PC-9 (cell line): ENCODE measurements at places on chromosomes 1 and 21. TPM values are rescaled to one million over a fixed set of nuclear protein-coding genes. Genes with fewer than 3 reads are reported as not detected.

- no peak for DNase-seq
Observed at GRCh38 chr1:65456481-65456880, 36.0 kb downstream of the LEPR start.

- DNase-seq: peak; percentile 80
Observed at GRCh38 chr1:63592536-63593302, 492 bp upstream of the PGM1 start.

- no peak for DNase-seq
Observed at GRCh38 chr1:161763522-161764098, 2.5 kb upstream of the ATF6 start.

The BTBD19 gene
- 6.2 and 7.3 TPM in 2 replicates for total RNA-seq

DNA sequence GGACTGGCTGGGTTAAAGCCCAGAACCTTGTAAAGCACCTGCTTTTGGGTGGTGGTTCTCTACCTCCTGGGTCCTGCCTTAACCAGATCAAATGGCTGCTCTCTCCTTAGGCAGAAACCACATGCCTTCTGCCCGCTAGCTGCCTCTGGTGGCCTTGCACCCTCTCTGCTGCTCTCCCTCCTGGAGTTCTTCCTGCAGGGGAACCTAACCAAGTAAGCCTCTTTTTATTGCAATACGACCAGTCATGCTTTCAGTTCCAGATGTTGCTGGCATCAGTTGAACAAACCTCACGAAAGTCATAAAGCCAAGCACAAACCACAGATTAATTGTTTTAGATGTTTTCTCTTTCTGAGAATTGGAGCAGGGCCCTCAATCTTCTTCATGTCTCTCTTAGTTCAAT is 118.9 kb downstream of the GDAP2 start:
- no peak for DNase-seq

The CYP4A11 gene
- total RNA-seq: not detected in 2 replicates

- DNase-seq: no peak
Observed at GRCh38 chr1:241849345-241849695, 1.3 kb downstream of the EXO1 start.

The TRABD2B gene
- total RNA-seq: not detected in 2 replicates

- no peak for DNase-seq
Observed at GRCh38 chr21:17796503-17796902, 22.7 kb downstream of the C21orf91 start.

GRCh38 chr1:218718206-218718605 is 373.1 kb downstream of the TGFB2 start:
- DNase-seq: no peak

The C1orf115 gene
- 5.6 and 6.5 TPM in 2 replicates for total RNA-seq

DNA sequence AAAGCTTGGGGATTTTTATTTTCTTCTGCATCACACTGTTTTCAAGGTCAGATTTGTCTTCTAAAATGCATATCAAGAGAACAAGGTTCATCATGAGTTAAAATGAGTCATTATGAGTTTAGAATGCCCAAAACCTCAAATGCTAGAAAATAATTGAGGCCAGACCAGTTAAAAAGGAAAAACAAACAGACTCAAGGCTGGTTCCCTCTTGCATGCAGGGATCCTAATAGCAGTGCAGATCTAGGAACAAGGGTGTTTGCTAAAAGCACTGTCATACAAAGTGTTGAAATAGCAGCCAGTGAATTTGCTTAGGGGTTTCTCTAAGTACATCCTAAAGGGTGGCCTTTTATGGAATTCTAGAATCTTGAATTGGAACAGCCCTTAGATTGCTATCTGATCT is 15.3 kb downstream of the BEND5 start:
- no peak for DNase-seq

The IARS2 gene
- 128 and 155 TPM in 2 replicates for total RNA-seq

GRCh38 chr1:1062348-1063163 is 11.6 kb downstream of the RNF223 start:
- no peak for DNase-seq

- DNase-seq: no peak
Observed at GRCh38 chr1:27430903-27431600, 38.6 kb downstream of the GPR3 start.

- DNase-seq: no peak
Observed at GRCh38 chr1:198849093-198849492, 210.3 kb downstream of the PTPRC start.

DNA sequence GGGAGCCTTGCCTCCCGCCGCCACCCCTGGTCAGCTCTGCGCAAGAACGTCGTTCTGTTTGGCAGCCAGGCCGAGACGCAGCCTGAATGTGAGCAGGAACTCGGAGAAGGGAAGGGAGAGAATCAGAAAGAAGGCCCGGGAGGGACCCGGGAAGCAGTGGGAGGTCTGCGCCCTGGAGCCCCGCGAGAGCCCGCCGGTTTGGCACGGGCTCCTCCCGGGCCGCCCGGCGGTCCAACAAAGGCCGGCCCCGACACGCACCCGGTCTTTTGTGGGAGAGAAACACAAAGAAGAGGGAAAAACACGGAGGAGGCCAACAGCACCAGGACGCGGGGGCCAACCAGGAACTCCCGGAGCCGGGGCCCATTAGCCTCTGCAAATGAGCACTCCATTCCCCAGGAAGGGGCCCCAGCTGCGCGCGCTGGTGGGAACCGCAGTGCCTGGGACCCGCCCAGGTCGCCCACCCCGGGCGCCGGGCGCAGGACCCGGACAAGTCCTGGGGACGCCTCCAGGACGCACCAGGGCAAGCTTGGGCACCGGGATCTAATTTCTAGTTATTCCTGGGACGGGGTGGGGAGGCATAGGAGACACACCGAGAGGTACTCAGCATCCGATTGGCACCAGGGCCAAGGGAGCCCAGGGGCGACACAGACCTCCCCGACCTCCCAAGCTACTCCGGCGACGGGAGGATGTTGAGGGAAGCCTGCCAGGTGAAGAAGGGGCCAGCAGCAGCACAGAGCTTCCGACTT is 2.7 kb upstream of the OLIG2 start:
- no peak for DNase-seq

GRCh38 chr1:169043823-169044222 is 62.7 kb upstream of the ATP1B1 start:
- no peak for DNase-seq

- DNase-seq: no peak
Observed at GRCh38 chr1:114224196-114224907, 70.7 kb upstream of the SYT6 start.

The SLC16A4 gene
- 24.6 and 32.7 TPM in 2 replicates for total RNA-seq

The RCSD1 gene
- total RNA-seq: not detected in 2 replicates

The FAM72D gene
- 8.3 TPM in 2 replicates for total RNA-seq

The STIL gene
- total RNA-seq: 35.8 and 37.0 TPM in 2 replicates

The OR14K1 gene
- total RNA-seq: not detected in 2 replicates

The MNDA gene
- not detected in 2 replicates for total RNA-seq

GRCh38 chr1:27027575-27028250 is 15.1 kb upstream of the TENT5B start:
- DNase-seq: no peak
